ENCODE measurements at places on chromosomes 6 and 20.

DNA sequence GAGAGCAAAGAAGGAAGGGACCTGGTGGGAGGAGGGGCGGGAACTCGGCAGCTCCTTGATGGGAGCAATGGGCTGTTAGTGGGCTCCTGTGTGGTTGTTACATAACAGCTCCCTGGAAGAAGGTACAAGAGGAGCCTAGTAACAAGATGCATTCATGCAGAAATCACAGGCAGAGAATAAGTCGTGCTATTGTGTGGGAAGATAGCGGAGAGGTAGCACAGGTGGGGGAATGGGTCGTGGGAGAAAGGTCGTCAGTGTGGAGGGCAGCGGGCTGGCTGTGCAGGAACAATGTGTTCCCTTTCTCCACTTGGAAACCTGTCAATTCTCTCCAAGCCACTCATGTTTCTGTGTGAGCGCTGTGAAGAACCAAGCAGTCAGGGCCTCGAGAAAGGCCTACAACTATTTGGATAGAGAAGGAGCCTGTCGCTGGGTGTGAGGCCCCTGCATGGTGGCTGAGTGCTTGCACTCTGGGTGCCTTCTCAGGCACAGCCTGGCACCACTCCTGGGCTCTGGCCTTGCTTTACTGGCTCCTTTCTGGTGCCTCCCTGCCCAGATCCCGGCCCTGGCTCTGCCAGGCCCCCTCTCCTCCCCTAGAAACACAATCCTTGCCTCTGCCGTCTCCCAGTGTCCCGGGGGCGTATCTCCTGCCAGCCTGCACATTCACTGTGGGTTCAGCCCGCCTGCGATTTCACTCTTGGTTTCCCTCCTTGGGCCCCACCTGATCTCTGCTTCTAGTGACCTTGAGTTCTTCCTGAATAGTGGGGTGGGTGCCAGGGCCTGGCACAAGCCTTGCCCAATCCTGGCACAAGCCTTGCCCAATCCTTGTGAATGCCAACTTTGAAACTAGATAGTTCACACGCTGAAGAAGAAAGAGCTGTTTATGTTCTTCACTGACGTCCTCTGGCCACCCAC, 7.4 kb upstream of the FGD2 start:
- DNase-seq: peak; percentile 27

- no peak for DNase-seq
Observed at GRCh38 chr6:153634416-153634815, 404.6 kb upstream of the OPRM1 start.

DNA sequence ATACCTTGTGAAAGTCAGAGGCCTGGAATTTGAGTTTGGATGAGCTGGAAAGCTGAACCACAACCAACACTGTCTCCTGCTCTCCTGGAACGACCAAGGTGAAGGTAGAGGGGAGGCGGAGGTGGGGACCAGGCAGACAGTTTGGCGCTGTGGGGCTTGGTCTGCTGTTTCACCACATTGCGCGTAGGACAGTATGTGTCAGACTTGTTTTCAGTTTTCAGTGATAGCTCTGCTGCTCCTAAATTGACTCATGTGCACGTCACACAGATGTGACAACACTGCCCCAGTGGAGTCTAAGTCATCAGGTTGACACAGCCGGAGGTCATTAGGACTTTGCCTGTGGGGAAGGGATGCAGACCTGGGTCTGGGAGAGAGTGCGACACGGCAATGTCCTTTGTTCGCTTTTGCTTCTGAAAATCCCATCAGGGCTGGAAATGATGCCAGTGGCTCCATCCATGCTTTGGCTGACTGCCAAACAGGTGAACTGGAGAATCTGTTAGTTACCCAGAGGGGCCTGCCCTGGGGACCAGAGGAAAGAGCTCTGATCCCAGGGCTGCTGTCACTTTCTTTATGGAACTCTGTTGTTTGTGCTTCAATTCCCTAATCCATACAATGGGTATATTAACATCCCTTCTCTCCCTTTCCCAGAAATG, 255.5 kb downstream of the CDC5L start:
- no peak for DNase-seq

- no peak for DNase-seq
Observed at GRCh38 chr20:16049529-16050093, 523.6 kb downstream of the KIF16B start.

- DNase-seq: no peak
Observed at GRCh38 chr20:25669826-25670422, 26.7 kb downstream of the ZNF337 start.

GRCh38 chr20:56839786-56840185, 210.7 kb downstream of the TFAP2C start:
- no peak for DNase-seq

- DNase-seq: no peak
Observed at GRCh38 chr6:37407948-37408347, 25.1 kb upstream of the CMTR1 start.

GRCh38 chr6:169912266-169913095, 161.1 kb downstream of the ERMARD start:
- no peak for DNase-seq
